ENCODE measurements at places on chromosomes 4 and X.

DNA sequence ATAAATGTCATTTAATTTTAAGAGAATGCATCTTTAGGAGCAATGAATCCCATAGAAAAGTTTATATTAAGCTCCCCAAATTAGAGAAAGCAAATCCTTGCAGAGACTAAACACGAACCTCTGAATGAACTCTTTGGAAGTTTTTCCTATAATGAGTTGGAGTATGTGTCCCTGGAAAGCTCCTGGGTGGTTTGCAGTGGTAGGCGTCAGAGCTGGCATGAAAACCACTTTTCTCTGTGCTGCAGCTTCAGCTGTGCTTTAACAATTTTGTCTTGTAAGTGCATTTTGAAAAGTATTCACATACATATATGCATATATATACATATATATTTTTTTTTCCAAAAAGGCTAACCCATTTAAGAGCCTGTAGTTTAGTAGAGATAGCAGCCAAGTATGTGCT lies 148.7 kb upstream of the TBC1D9 start:
- no peak for DNase-seq

DNA sequence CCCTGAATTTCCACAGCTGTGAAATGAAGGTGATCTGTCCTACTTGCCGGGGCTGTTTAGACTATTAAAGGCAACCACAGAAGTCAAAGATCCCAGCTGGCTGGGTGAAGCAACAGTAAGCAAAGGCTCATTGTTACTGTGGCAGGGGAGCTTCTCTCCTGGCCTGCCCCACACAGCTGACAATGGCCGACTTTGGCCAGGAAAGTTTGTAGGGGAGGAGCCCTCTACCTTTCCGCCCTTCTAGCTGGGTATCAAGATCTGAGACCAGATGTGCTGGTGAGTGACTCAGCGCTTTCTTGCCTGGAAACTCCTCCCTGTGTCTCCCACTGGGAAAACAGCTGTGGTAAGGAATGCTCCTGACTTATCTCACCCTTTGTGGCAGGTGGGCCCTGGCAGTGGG lies 21.1 kb downstream of the RASSF6 start:
- DNase-seq, result no peak

GRCh38 chr4:156825074-156825473 lies 146.5 kb downstream of the PDGFC start:
- DNase-seq, result no peak

- DNase-seq, result no peak
Observed at GRCh38 chr4:106601519-106601918, 232.9 kb upstream of the GIMD1 start.

DNA sequence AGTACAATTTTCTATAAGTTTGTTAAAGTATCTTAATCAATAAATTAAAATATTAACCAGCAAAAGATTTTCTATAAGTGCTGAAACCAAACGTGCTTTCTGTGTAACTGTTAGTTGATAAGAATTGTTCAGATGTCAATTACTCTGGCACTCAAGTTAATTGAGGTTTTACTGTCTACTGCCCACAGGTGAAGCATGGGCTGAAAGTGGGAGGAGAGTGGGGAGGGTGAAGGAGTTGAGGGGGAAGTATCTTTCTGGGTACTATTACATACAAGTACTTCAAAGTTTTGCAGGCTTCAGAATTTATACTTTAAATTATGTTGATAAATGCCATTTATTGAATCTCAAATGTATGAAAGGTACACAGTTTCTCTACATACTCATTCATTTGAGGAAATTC lies 19.1 kb upstream of the CXCL3 start:
- DNase-seq, result no peak

GRCh38 chrX:54452920-54453319 lies 12.7 kb downstream of the TSR2 start:
- DNase-seq, result no peak

DNA sequence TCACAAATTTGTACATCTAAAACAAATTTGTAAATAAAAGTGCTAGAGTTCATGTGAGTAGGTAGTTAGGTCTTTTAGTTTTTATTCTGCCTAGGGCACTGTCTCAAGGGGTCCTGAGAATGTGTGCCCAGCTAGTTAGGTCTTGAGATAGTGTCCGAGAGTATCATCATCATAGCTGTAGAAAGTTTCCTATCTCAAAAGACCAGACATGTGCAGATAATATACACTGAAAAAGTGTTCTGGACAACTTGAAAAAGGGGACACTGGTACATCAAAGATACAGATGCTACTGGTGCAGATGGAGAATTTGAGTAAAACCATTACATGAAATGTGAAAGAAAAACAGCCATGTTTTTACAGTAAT lies 1.8 kb upstream of the ZCCHC4 start:
- DNase-seq, result no peak

GRCh38 chr4:3786196-3786869 lies 20.1 kb downstream of the ADRA2C start:
- DNase-seq, result no peak
